ENCODE measurements at places on chromosomes 12 and 14.

GRCh38 chr12:68510397-68510796, 100.3 kb upstream of the RAP1B start:
- DNase-seq = no peak

- no peak for DNase-seq
Measured at GRCh38 chr12:94265539-94265938, 117.2 kb downstream of the PLXNC1 start.

GRCh38 chr14:95465358-95465757, 51.1 kb downstream of the SYNE3 start:
- no peak for DNase-seq

DNA sequence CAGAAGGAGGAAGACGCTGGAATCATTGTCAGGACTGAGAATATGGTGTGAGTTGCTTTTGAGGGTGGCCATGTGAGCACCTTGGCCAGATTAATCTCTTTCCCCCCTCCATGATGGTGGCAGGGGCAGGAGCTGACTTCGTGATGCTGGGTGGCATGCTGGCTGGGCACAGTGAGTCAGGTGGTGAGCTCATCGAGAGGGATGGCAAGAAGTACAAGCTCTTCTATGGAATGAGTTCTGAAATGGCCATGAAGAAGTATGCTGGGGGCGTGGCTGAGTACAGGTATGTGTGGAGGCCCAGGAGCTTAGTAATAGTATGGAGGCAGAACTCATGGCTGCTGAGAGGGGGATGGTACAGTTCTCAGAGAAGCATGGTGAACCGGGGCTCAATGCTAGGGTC, 4.3 kb downstream of the TINF2 start:
- no peak for DNase-seq

- DNase-seq = no peak
Measured at GRCh38 chr12:25550186-25550585, 2.9 kb downstream of the LMNTD1 start.

DNA sequence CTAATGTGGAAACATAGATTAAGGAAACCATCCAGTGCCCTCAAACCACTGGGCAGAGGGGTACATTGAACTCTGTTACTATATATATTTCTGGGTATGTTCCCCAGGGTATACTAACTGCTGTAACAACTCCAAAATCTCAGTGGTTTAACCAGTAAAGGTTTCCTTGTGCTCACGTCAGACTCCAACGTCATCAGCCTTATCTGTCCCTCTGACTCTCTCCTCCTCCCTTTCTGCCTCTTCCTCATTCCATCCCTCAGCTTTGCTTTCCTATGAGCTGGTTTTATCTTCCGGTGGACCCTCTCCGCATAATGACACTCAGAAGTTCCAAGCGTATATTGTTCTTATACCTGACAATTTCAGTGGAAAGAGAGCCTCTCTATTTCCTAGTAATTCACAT, 21.2 kb upstream of the SMCO2 start:
- no peak for DNase-seq

GRCh38 chr12:117046011-117046369, 53.2 kb downstream of the TESC start:
- no peak for DNase-seq

DNA sequence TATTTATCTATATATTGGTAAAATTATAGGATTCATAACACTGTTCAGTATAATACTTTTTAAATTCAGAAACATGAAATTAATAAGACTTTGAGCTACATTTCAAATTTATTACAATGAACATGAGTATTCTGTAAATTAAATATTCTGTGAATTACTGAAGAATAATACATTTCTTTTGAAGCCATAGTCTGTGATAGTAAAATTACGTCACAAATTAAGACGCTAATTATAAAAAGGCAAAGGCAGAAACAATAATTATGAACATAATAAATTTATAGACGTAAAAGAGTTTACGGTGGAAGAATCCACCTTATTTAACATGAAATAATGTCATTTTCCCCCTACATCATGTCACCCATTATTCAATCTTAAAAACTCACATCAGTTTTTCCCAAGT, 118.9 kb downstream of the NOVA1 start:
- no peak for DNase-seq

DNA sequence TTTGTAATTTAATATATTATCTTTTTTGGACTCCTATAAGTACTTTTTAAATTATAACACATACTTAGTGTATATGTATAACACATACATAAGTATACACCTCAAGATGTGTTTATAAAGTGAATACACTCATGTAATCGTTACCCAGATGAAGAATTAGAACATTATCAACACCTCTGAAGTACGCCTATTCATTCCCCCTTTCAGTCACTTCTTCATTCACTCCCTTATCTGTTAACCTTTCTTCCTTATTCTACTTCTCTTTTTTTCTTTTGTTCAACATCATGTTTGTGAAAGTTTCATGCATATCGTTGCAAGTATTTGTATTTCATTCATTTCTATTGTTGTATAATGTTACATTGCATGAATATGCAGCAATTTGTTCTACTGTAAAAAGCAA, 98.5 kb downstream of the ARID2 start:
- DNase-seq = no peak

DNA sequence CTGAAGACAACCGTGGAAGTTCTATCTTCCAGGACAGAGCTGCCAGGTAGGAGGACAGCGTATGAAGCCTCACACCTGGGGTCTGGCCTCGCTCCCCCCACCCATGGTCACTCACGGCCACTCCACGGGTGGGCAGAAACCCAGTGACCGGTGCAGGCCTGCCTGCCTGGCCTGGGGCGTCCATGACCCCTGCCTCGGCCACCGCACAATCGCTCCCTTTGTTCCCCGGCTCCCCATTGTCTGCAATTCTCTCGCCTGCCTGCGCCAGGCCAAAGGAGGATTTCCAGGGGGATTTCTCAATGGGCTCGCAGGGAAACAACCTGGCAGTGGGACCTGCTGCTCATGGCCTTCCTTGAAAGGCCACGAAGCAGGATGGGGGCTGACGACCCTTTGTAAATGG, 22.6 kb downstream of the CCDC85C start:
- no peak for DNase-seq

GRCh38 chr12:122851820-122852219, 16.6 kb downstream of the HIP1R start:
- no peak for DNase-seq

GRCh38 chr14:73870525-73871235, 16.0 kb upstream of the ZNF410 start:
- no peak for DNase-seq

DNA sequence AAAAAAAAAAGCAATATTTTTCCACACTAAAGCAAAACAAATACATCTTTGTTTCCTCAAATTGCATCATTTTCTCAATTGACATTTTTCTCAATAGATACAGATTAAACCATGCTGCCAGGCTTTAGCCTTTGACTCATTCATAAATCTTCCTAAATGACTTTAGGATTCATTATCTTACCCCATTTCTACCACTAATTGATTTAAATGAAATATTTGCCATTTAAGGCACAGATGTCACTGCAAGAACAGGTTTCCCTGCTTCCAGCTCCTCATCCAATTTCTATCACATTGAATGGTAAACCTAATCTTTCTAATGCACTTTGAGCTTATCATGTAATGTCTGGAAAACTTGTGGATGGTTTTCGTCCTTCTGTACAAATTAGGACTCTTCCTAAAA, 298.7 kb downstream of the RPL10L start:
- no peak for DNase-seq

DNA sequence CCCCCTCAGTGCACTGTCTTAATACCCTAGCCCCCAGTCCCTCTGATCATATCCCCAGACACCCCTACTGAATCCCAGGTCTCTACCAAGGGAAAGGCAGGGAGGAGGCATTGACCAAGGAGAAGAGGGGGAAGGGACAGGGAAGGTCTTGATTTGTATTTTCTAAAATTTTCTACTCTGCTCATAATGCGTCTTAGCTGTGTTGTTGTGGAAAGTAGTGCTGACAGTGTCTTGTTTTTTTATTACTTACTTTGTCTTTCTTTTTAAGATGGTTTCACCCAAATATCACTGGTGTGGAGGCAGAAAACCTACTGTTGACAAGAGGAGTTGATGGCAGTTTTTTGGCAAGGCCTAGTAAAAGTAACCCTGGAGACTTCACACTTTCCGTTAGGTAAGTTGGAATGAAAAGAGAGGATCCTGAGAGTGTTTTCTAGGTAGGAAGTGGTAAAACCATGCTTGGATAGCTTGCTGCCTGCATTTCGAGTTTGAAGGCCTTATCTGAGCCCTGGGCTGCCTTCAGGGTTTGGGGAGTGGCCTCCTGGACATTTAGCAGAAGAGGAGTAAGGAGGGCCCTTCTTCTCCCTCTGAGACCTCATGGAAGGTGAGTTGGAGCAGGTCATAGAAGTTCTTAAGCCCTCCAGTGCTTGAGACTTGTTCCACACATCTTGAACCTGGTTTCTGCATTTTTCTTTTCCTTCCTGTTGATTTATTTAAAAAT, 27.4 kb downstream of the PTPN11 start:
- DNase-seq = no peak

DNA sequence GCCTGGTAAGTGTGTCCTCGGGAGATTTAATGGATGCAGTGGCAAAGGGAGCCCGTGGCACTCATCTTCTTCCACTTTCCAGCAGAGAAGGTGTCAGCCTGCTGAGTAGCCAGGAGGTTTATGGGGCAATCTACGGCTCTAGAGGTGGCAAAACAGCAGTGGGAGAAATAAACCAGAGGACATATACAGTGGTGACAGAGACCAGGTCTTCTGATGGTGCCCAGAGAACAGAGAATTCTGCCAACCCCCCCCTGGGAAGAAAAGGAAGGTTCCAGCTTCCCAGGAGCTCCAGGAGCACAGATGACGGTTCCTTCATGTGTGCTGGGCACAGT, 43.0 kb downstream of the SMIM41 start:
- DNase-seq = no peak

- no peak for DNase-seq
Measured at GRCh38 chr14:58829594-58829993, 191.8 kb downstream of the DACT1 start.

- DNase-seq = no peak
Measured at GRCh38 chr12:92221656-92222315, 76.1 kb upstream of the BTG1 start.

DNA sequence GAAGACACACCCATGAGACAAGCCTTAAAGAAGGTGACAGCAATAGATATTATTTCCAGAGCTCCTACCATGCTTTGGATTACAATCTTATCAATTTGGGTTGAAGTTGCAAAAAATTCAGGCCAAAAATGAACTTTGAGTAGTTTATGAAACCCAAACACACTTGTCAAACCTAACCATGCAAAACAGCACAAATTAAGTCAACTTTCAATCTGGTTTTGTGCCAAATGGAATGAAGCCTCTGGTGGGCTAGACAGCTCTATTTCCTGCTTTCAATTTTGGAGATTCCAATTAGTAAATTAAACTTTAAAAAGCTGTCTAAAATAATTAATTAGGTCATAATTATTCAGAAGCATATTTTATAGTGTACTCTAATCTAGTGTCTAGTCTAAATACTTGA, 203.4 kb downstream of the SYT1 start:
- no peak for DNase-seq

DNA sequence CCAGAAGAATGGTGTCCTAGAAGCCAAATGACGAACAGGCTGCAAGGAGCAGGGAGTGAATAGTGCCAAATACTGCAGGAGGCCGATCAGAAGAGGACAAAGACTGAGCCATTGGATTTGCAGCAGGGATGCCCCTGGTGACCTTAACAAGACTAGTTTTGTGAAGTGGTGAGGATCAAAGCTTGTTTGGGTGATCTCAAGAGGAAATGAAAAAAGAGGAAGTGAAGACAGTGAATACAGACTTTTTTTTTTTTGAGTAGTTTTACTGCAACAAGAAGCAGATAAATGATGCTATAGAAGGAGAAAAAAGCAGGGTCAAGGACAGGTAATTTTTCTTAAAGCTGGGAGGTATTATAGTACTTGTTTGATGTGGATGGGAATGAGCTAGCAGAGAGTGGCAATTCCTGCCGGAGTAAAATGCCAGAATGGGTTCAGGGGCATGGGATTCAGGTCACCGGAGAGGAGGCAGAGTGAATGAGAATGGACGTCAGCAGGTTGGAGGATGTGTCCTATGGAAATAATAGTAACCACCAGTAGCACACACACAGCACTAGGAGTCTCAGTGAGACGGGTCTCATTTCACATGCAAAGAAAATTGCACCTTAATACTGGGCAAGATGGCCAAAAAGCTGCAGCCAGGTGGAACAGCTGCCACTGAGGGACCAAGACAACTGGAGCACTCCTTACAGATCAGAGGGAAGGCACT, 345.8 kb upstream of the CCDC196 start:
- DNase-seq = no peak

All from activated CD4-positive, alpha-beta T cell treated with anti-CD3 and anti-CD28 coated beads, Interleukin-10, Interleukin-2, amounts not matched to agents 100 ng/mL and 50 ng/mL, durations not matched to agents 16 hours and 8 hours (primary cell).